Fibroblast of the conjunctiva (primary cell): ENCODE measurements at places on chromosomes 2 and 18.

DNA sequence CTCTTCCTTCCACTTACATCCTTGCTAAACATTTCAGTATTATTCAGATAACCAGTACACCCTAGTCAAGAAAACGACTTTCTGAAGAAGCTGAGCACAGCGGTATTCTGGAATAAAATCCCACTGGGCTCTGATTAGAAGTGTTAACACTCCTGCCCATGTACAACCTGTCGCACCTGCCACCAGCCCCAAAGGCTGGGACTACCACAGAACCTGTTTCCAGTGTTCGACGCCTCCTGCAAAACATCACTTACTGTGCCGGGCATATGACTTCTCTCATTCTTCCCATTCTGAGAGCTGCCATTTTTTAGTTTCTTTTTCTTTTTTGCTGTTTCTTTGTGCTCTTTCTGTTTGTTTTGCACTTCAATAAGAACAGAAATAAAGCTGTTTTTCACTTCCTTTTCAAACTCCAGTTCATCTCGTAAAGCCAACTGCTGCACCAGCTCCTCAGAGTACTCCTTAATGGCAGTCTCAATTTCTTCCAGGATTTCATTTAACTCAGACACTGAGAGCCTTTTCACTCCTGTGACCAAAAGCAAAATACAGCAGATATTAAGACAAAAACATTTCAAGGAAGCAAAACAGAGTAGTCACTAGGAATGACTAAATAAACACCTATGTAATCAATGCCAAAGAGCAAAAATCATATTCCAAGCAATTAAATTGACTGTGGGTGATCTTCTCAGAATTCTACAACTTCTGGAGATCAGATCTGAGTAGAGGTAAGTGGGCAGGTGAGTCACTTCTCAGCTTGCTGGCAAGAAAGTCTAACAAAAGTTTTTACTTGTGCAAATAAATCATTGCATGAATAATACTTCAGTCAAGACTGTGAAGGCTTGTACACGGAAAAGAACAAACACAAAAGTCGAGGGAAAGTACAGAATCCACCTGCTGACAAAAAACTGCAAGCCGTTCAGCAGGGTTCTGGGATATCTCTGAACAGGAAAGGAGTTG is 19.3 kb downstream of the FEZ2 start:
- DNase-seq = no peak

DNA sequence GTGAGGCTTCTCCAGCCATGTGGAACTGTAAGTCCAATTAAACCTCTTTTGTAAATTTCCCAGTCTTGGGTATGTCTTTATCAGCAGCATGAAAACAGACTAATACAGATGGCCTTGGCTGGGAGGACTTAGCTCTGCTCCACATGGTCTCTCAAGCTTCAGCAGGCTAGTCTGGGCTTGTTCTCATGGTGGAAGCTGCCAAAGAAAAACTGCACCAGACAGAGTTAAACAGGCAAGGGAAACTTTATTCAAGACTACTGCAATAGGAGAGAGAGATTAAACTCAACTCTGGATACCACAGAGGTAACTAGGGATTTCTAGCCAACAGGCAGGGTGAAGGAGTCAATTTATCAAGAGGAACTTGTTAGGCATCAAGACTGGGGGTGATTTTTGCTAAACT is 142.1 kb downstream of the CABLES1 start:
- no peak for DNase-seq

DNA sequence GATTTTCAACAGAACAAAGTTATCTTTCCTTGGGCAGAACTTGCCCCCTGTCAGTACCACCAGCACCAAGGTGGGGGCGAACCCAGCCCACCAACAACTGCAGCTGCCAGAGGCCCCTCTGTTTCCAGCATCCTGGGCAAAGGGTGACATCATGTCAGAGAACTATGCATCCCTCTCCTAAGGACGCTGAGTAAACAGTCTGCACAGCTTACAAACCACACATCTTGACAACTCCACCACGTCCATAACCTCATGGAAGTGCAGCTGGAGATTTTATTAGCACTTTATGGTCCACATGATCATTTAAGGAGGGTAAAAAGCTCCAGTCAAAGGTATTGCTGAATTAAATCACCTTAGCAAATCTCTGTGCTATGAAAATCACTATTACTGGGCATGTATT is 40.4 kb downstream of the PIEZO2 start:
- no peak for DNase-seq

GRCh38 chr18:44741511-44741910 is 60.8 kb downstream of the SETBP1 start:
- DNase-seq = no peak

- no peak for DNase-seq
These were observed 471.4 kb upstream of the PKDCC start for GRCh38 chr2:41576423-41576822.

GRCh38 chr2:236819275-236820002 is 249.8 kb downstream of the ACKR3 start:
- DNase-seq = no peak

GRCh38 chr2:128502200-128502599 is 183.5 kb upstream of the HS6ST1 start:
- no peak for DNase-seq

GRCh38 chr2:72275084-72275483 is 127.4 kb upstream of the CYP26B1 start:
- no peak for DNase-seq

- no peak for DNase-seq
These were observed 1.4 kb downstream of the PARD6G start for GRCh38 chr18:80245781-80246444.

- no peak for DNase-seq
These were observed 37.2 kb upstream of the BIN1 start for GRCh38 chr2:127143841-127144782.

GRCh38 chr18:2656237-2656980 is 883 bp downstream of the SMCHD1 start:
- DNase-seq = no peak

DNA sequence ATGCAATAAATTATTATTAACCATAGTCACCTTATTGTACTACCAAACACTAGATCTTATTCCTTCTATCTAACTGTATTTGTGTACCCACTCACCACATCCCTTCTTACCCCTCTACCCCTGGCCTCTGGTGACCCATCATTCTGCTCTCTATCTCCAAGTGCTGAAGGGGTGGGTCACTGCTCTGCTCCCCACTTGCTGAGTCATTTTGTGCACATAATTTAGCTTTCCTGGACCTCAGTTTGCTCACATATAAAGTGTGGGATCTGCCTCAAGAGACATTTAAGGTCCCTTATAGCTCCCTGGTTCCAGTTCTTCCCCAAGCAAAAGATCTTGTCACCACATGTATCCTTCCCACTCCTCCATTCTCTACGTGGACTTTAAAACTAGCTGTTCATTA is 169.4 kb downstream of the ZNF385B start:
- no peak for DNase-seq

- no peak for DNase-seq
These were observed 25.4 kb upstream of the IGFBP5 start for GRCh38 chr2:216720722-216721121.

- no peak for DNase-seq
These were observed 16.2 kb upstream of the LDAH start for GRCh38 chr2:20839052-20839451.

DNA sequence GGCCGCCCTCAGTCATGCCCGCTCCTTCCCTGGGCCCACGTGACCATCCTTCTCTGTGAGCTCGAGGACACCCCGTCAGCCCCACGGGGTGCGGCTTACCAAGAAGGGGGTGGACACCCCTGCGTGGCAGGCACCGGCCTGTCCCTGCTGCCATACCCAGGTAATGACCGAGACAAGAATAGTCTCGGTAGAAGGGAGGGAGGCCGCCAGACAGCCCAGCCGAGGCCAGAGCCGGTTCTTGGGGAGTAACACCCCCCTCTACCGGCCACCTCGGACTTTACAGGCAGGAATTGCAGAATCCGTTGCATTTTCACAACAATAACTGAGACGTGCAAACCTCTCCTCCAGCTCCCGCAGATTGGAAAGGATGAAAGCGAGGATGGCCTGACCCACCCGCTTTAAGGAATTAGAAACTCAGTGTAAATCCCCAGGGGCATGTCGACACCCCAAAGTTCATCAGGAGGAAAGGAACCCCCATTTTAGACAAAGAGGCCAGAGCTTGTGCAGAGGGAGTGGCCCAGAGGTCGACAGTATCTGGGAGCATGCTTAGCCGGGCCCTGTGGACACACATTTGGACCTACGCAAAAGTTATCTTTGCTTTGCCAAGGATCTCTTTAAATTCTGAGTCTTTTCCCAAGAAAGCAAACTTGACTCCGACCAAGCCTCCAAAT is 60.1 kb upstream of the GLI2 start:
- peak; percentile 41 for DNase-seq

DNA sequence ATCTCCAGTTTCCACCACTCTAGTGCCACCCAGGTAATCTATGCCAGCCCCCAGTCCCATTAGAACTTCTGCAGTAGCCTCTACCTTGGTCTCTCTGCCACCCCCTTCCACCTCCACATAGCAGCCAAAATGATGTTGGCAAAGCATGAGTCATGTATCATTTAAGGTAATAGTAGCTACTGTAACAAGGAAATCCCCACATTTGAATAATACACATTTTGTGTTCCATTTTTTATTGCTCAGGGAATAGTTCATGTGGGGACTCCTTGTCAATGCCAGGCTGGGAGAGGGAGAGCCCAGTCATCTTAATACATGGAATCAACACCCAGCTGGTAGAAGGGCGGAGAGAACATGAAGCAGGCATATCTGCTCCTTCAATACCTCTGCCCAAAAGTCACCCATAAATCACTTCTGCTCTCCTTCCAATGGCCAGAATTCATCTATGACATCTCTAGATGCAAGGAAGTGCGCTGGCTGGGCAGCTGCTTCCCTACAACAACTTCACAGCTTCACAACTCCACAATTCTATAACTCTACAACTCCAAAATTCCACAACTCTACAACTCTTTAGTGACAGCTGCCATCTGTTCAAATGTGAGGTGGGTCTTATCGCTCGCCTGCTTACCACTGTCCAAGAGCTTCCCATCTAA is 70.6 kb upstream of the GLS start:
- DNase-seq = no peak

GRCh38 chr18:51234117-51235008 is 36.9 kb upstream of the MEX3C start:
- DNase-seq = no peak

DNA sequence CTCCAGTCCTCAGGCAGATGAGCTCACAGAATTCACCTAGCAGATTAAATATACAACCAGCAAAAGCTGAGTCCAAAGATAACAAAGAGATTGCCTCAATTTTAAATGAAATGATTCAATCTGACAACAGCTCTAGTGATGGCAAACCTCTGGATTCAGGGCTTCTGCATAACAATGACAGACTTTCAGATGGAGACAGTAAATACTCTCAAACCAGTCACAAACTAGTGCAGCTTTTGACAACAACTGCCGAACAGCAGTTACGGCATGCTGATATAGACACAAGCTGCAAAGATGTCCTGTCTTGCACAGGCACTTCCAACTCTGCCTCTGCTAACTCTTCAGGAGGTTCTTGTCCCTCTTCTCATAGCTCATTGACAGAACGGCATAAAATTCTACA is 86.0 kb downstream of the PTRHD1 start:
- DNase-seq = no peak

- DNase-seq = no peak
These were observed 231.7 kb upstream of the CCDC150 start for GRCh38 chr2:196407675-196408264.

GRCh38 chr2:159262226-159262625 is 24.3 kb downstream of the WDSUB1 start:
- DNase-seq = no peak

DNA sequence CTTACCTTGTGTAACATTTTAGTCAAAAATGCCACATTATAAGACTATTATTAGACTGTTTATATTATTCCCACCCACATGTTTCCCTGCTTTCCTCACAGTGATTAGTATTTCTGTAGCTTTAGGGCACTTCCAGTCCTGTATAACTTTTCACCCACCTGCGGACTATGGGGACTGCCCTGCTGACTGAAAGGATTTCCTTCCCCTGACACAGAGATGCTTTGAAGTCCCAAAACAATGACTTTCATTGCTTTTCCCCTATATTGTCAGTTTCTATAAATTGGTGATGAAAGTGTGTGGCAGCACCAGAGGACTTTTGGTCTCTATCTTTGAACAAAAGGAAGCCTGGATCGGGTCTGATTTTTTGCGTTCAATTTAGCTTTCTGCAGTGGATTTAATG is 59.0 kb upstream of the OTX1 start:
- no peak for DNase-seq

DNA sequence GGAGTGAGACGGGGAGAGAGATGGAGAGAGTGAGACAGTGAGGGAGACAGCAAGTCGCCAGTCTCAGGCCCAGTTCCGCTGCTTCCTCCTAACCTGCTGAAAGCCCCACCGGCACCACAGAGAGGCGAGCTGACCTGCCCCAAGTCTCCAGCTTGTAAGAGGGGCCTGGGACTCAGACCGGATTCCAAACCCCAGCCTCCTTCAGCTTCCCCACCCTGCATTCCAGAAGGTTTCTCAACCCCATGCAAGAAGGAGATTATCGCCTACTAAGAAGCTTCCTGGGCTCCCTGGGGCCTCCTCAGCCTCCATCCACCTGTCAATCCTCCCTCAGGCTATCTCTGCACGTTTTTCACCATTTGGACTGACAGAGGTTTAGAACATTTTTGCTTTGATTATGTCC is 173.1 kb upstream of the RAB6C start:
- DNase-seq = no peak

DNA sequence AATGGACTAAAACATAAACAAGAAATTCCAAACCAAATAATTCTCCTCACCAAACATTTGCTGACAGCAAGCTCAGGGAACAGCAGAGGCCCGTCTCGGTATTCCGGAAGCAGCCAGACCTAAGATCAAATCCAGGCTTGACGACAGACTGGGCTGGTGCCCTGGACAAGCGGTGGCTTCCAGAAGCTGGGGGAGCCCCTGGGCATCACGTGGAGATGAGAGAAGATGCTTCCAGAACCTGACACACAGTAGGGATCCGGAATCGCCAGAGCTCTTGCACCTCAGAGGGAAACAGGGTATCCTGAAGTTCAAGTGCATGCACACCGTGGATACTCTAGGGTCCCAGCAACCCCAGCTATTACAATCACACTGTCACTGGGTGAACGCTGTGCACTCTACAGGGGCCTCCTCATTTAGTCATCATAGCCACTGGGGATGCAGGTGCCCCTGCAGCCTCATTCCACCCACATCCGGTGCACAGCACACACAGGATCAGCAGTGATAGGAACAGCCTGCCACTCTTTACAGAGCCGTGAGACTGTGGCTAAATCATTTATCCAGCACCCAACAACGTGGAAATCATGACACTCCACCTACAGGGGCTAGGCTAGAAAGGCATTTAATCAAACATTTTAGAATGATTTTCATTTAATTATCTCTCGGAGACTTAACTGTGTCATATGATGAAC is 102.6 kb downstream of the HDAC4 start:
- no peak for DNase-seq

- DNase-seq = no peak
These were observed 295.4 kb downstream of the CYP26B1 start for GRCh38 chr2:71852141-71852711.

GRCh38 chr2:136133586-136133985 is 15.6 kb upstream of the CXCR4 start:
- DNase-seq = no peak

GRCh38 chr2:121038431-121038830 is 246.6 kb downstream of the TFCP2L1 start:
- DNase-seq = no peak

- peak; percentile 27 for DNase-seq
These were observed 47.7 kb downstream of the TTC21B start for GRCh38 chr2:165905854-165906253.

- no peak for DNase-seq
These were observed 15.1 kb downstream of the AAK1 start for GRCh38 chr2:69628325-69629021.
